ENCODE measurements at places on chromosomes 1 and 21.

- DNase-seq, result no peak
Measured at GRCh38 chr21:18443085-18443484, 39.5 kb upstream of the TMPRSS15 start.

DNA sequence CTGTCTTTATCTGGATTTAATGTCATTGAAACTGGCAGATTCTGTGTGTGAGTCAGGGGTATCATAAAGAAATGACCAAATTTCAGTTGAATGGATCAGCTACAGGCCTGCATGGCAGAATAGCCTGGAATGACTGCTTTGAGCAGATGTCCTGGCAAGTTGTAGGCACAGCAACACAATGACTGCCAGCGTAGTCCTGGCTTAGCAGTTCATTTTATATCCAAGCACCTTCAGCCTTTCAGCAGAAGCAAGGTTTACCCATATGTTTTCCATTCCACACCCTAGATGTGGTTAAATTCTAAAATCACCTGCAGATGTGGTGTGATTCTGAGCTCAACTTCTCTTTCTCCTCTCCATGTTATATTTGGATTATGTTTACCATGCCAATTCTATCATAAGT, 22.3 kb upstream of the PTGFR start:
- no peak for DNase-seq

- DNase-seq, result peak; percentile 88
Measured at GRCh38 chr1:156926175-156926574, 5.7 kb downstream of the LRRC71 start.

- DNase-seq, result no peak
Measured at GRCh38 chr1:61828805-61829204, 86.5 kb downstream of the PATJ start.

- peak; percentile 36 for DNase-seq
Measured at GRCh38 chr21:45747802-45748445, 104.4 kb downstream of the PCBP3 start.

- DNase-seq, result no peak
Measured at GRCh38 chr1:245356891-245357585, 202.3 kb downstream of the KIF26B start.

DNA sequence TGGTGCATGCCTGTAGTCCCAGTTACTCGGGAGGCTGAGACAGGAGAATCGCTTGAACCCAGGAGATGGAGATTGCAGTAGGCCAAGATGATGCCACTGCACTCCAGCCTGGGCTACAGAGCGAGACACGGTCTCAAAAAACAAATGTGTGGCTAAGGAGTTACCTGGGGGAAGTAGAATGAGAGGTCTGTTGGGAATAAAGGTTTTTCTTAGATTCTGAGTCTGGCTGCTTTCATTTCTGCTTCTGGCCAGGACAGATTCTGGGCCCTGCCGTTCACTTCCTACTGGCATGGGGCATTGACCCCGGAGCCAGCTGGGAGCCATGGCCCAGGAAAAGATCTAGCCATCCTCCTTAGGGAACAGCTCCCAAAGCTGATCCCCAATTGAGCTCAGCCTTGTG, 420 bp upstream of the DCDC2B start:
- DNase-seq, result no peak

DNA sequence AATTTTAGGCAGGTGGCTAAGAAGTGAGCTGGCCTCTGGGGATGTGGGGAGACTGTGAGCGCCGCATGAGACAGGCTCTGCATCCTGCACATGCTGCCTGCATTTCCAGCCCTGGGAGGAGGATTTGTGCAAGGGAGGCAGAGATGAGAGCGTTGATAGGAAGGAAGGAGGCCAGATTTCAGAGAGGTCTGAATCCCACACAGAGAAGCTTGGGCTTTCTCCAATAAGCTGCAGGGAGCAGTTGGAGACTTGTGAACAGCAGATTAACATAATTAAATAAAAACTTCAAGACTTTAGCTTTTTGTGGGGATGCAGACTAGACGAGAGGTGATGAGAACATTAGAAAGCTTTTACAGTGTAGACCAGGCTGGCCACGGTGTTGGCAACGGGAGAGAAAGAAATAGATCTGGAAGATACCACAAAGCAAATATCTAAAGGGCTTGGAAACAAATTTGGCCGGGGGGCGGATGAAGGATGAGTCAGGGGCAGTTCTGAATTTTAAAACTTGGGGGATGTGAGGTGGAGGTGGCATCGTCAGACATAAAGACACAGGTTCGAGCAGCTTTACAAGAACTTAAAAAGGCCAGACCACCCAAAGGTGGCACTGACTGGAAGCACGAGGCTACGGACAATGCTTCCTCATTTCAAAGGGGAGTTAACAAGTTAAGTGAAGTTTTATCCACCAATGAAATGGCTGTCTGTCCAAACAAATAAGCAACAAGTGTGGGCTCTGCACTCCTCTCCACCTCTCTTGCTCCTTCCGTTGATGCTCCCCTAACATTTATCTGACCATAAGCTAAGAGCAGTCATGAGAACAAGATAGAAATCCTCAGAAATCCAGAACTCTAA, 57.0 kb downstream of the HIVEP3 start:
- DNase-seq, result no peak

Measured in mesenchymal stem cell (in vitro differentiated cells and primary cell).